Stimulated activated CD8-positive, alpha-beta memory T cell treated with anti-CD3 and anti-CD28 coated beads, Interleukin-4, amount 100 ng/mL, for 1 hour (primary cell): ENCODE measurements at places on chromosomes 7 and 10.

GRCh38 chr7:21617916-21618390 lies 75.1 kb downstream of the DNAH11 start:
- DNase-seq, result no peak

- DNase-seq, result no peak
These were observed 13.4 kb upstream of the AP1S1 start for GRCh38 chr7:101140746-101141382.

GRCh38 chr7:18495412-18496340 lies at the start of gene HDAC9:
TSS of gene HDAC9 (plus strand) at chr7:18495749. CDS start at chr7:18496303, 554 bp downstream.
- DNase-seq, result no peak

DNA sequence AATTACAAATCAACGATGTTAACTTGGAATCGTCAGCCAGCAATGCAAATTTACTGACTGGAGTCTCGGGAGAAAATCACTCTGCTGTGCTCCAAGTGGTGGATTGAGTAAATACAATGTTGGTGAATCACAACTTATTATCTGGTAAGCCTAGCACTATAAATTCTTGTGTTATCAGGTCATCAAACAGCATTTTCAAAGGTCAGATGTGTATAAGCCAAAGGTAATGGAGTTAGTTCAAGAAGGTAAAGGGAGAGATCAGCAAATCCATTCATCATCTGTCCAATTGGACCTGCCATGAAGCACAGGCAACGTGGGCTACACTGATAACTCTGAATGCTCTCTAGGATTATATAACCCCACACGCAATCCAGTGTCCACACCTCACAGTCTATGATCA lies 13.9 kb downstream of the CUBN start:
- no peak for DNase-seq

- DNase-seq, result no peak
These were observed 20.3 kb upstream of the PRKAG2 start for GRCh38 chr7:151897161-151897731.

GRCh38 chr10:45437587-45438465 lies 63.8 kb downstream of the ALOX5 start:
- DNase-seq, result no peak

DNA sequence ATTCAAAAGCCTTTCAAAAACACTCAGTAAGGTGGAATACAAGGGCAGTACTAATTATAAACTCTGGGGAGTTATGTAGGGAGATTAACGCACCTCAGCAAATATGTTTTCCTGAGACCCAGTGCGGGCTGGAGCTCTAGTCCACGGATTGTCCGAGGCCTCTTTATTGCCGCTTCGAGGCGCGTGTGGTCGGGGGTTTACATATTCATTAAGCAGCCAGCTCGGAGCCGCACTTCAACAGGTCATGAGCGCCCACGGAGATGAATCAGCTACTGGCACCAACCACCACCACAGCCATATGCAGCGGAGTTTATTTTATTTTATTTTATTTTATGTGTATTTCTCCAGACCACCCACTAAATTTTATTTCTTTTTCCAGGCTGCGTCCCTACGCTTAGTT lies 195.9 kb upstream of the ADARB2 start:
- DNase-seq, result no peak

GRCh38 chr7:14793151-14793550 lies 109.4 kb downstream of the DGKB start:
- DNase-seq, result no peak

- DNase-seq, result no peak
These were observed 62.3 kb downstream of the OSBPL3 start for GRCh38 chr7:24917510-24918239.

- DNase-seq, result no peak
These were observed 495.5 kb upstream of the ZWINT start for GRCh38 chr10:56856569-56856968.

DNA sequence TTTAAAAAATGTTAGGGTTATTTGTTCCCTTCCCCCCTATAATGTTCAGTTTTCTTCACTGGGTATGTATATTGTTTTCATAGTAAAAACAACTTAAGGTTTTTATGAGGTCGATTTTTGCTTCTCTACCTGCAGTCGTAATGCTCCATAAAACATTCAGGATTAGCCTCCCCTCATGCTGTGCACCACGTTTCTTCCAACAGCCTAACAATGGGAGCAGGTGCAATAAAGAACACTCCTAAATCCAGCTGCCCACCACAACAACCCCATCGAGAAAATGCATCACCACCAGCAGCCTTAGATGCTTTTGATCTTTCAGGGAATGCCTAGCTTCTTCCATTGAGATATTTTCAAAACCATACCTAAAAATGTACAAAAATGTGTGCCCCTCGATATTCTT lies 111.1 kb downstream of the ADAM12 start:
- no peak for DNase-seq

GRCh38 chr10:119896061-119896655 lies 3.6 kb downstream of the SEC23IP start:
- no peak for DNase-seq

- DNase-seq, result no peak
These were observed 181.0 kb downstream of the GATA3 start for GRCh38 chr10:8235253-8236027.

- no peak for DNase-seq
These were observed 54.3 kb downstream of the DLD start for GRCh38 chr7:107945332-107945731.

DNA sequence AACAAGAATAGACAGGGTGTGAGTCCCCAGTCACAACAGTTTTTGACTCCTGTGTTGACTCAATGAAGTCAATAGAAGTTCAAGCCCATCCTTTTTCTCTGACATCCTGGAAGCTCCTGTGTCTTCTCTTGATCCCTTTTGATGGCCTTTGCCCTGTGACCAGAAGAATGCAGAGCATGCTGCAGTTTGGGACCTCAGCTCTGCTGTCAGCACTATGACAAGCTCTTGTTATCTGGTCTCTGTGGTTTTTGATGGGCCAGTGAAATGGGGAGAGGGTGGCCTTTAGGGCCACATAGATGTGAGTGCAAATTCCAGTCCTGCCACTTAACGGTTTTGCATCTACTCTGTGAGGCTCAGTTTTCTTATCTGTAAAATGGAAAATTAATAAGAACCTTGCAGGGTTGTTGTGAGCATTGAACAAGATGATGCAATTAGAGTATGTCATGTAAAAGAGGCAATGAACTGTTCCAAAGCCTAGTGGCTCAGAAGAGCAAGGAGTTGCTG lies 102.4 kb upstream of the IKZF1 start:
- no peak for DNase-seq

- DNase-seq, result no peak
These were observed 34.7 kb downstream of the MET start for GRCh38 chr7:116706668-116707126.

- no peak for DNase-seq
These were observed 86.1 kb upstream of the PCBD1 start for GRCh38 chr10:70974351-70974901.

- peak; percentile 67 for DNase-seq
These were observed 36.9 kb downstream of the ASB13 start for GRCh38 chr10:5629303-5630111.

- DNase-seq, result no peak
These were observed 179.2 kb downstream of the RELN start for GRCh38 chr7:103810112-103810744.

- DNase-seq, result no peak
These were observed 35.6 kb downstream of the PLAU start for GRCh38 chr10:73946253-73947145.

DNA sequence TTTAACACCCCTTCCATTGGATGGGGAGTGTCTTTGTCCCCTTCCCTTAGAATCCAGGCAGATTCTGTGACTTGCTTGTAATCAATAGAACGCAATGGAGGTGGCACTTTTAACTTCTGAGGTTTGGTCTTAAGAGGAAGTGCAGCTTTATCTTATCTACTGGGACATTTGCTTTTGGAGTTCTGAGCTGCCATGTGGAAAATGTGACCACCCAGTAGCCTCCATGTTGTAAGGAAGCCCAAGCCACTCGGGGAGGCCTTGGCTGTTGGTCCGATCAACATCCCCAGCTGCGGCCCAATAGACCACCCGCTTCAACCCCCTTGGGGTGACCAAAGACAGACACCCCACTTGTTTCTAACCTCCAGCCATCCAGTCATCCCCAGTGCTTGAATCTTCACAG lies 86.3 kb upstream of the FAM171A1 start:
- no peak for DNase-seq

DNA sequence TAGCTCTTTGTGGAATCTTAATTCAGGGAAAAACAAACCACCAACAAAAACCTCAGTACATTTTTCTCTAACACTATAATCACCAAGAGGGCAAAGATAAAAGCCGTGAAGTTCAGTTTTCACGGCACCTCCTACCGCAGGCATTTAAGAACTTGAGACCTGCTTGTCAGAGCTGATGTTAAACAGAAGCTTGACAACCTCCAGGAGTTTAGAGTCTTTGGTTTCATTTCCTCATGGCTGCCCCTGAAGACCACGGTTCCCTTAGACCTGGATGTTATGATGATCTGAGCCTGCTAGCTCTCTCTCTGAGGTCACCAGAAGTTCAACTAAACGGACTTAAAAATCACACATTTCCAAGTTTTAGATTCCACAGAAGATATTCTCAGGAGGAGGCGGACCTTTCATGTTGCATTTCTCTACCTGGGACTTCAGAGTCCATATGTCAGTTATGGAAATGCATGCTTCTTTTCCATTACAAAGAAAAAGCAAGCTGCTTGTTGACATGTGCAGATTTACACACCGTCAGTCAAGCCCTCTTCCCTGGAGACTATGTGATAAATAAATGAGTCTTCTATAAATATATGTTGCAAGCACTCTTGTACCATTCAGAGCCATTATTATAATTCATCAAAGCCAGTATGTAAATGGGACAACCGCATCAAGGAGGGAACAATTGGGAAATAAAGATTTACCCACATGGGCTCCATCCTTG lies 258.0 kb downstream of the GFRA1 start:
- no peak for DNase-seq

DNA sequence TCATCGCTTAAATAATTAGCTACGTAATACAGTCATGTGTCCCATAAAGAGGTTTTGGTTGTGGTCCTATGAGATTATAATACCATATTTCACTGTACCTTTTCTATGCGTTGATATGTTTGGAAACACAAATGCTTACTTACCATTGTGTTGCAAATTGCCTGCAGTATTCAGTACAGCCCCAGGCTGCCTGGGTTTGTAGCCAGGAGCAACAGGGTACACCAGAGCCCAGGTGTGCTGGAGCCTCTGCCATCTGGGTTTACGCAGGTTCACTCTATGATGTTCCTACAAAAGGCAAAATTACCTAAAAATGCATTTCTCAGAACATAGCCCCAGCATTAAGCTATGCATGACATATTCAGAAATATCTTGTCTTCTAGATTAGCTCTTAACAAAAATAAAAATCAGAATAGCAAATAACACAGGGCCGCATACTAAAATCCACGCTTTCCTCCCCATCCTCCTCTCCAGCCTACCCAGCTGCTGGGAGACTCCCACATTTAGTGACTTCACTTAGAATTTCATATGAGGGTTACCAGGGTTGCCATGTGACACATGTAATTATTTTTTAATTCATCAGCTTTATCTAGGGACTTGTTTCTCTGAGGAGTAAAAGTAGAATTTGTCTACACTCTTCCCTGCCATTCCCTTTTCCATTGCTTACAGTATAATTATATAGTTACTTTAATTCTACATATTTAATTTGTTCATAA lies 559.0 kb upstream of the ADARB2 start:
- DNase-seq, result no peak

- DNase-seq, result no peak
These were observed 176.2 kb downstream of the DNAJC1 start for GRCh38 chr10:21827308-21827707.

DNA sequence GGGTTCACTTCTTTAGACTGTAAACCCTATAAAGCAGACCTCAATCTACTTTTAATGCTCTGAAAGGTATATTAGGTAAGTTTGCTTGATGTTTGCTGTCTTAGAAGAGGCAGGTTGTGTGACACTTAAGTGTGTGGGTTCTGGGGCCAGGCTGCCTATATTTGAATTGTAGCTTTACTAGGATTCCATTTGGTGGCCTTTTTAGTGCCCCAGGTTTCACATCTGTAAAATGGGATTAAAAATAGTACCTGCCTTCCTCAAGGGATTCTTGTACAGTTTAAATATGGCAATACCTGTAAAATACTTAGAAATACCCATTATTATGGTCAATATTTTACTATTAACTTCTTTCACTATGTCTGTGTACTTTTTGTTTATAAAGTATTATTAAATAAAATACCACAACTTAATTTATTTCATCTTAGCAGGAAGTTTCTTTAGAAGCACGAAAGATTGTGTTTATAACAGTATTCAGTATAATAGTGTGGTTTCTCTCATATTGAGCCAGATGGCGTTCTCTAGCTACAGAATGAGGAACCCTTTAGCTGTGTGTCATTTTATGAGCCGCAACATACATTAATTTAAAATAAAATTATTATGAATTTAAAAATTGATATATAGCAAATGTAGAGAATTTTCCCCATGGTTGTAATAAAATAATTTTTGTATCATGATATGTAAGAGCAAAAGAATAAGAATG lies 94.2 kb downstream of the CDK14 start:
- no peak for DNase-seq

GRCh38 chr7:69668339-69668870 lies 70.1 kb downstream of the AUTS2 start:
- DNase-seq, result no peak

DNA sequence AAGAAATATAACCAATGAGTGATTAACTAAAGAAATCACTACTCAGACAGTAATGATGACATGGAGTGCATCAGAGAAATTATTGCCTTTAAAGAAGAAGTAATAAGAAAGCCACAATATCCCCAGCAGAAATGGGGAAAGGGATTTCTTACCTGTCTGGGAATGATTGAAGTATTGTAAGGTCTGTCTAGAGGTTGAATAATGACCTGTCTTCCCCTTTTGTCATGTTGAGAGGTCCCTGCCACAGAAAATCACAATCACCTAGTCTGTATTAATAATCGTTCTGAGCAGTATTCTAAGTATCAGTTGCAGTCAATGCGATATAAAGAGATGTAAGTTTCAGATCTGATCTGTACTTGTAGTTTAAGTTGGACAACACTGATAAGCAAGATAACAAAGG lies 349.1 kb upstream of the TPK1 start:
- DNase-seq, result no peak

DNA sequence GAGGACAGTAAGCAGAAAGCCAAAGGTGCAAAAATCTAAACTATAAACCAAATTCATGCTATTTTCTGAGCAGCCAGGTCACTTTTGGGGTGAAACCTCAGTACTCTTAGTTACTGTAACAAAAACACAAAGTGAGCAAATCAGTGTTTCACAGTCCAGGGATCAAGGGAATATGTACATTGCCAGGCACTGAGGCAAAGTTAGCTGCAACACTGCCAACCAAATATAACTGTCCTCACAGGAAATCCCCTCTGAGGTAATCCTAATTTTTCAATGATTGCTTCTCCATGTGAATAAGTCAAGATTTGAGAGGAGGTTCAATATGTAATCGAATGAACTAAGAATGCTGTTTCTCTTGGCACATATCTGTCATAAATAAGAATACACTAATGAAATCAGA lies 229.7 kb downstream of the TSPAN12 start:
- no peak for DNase-seq

GRCh38 chr7:143002898-143003297 lies 24.0 kb downstream of the OR9A2 start:
- no peak for DNase-seq
